ENCODE measurements at places on chromosomes 6 and 20.
A peak's percentile ranks its signal among the peaks of the same experiment; 100 is the strongest.

- DNase-seq, result no peak
Measured at GRCh38 chr6:156658186-156658965, 118.8 kb upstream of the ARID1B start.

DNA sequence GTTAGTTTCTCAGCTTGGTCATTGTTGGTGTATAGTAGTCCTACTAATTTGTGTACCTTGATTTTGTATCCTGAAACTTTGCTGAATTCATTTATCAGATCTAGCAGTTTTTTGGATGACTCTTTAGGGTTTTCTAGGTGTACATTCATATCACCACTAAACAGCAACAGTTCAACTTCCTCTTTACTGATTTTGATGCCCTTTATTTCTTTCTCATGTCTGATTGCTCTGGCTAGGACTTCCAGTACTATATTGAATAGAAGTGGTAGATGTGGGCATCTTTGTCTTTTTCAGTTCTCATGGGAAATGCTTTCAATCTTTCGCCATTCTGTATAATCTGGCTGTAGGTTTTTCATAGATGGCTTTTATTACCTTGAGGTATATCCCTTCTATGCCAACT is 61.3 kb upstream of the HEY2 start:
- DNase-seq, result no peak

DNA sequence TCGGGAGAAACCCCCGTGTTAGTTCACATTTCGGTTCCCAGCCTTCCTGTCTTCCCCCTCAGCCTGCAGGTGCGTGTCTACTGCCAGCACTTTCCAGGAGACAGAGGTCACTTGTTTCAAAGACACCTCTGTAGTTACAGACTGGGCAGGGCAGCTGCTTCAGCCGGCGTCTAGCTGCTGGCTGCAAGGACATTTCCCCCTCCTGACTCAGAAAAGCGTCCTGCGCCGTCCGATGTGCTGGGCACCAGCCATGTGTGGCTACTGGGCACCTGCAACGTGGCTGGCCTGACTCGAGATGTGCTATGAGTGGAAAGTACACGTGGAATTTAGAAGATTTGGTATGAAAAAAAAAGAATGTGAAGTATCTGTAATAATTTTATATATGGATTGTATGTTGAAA is 37.6 kb downstream of the RRBP1 start:
- no peak for DNase-seq

GRCh38 chr6:89750338-89750737 is 69.3 kb downstream of the MDN1 start:
- no peak for DNase-seq

DNA sequence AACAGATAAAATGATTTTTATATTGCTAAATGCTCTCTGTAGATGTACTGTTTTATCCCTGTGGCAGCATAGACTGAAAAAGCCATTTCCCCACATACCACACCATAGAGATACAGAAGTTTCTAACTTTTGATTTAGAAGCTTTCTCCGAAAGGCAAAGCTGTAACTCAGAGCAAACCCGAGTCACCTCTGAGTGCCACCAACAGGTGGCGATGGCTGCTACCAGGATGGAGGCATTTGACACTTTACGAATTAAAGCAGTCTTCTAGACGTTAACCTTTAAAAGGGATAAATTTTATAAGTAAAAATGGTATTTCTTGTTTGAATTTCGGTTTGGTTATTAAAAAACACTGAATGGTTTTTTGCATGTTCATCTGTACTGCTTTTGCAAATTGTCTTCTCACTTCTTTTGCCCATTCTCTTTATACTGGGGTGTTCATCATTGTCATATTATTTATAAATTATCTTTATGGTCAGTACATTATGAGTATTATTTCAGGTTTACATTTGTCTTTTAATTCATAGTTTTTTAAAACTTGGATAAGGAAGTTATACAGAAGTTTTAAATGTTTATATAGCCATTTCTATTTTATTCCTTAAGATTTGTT is 201.0 kb upstream of the CEP162 start:
- peak; percentile 32 for DNase-seq

DNA sequence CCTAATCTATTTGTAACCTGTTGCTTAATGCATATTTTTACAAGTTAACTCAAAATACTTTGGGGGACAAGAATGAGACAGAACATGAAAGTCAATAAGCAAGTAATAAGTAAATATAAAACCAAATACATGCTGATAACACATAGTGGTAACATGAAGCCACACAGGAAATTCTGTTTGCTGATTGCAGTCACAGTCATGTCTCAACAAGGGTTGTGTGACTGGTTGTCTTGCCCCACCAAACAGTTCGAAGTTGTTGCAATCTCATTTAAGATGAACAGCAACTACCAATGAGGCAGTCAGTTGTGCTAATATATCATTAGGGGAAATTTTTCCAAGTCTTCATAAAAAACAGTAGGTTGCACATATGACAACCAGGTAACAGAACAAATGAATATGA is 14.5 kb downstream of the CD24 start:
- DNase-seq, result no peak

DNA sequence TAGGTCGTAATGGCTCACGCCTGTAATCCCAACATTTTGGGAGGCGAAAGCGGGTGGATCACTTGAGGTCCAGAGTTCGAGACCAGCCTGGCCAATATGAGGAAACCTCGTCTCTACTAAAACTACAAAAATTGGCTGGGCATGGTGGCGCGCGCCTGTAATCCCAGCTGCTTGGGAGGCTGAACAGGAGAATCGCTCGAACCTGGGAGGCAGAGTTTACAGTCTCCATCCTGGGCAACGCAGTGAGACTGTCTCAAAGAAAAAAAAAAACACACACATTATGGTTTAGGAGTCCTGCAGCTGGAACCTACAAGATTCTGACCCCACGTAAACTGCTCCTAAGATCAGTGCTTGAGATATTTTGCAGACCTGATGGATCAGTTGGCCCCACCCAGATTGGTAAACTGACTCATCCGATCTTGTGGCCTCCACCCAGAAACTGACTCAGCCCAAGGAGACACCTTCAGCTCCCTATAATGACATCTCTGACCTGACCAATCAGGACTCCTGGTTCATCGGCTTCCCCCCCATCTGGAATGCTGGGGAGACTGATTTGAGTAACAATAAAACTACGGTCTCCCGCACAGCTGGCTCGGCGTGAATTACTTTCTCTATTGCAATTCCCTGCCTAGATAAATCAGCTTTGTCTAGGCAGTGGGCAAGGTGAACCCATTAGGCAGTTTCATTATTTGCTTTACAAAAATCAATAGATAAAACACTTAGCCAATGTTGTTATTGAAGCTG is 96.2 kb upstream of the BTN3A2 start:
- DNase-seq, result no peak

DNA sequence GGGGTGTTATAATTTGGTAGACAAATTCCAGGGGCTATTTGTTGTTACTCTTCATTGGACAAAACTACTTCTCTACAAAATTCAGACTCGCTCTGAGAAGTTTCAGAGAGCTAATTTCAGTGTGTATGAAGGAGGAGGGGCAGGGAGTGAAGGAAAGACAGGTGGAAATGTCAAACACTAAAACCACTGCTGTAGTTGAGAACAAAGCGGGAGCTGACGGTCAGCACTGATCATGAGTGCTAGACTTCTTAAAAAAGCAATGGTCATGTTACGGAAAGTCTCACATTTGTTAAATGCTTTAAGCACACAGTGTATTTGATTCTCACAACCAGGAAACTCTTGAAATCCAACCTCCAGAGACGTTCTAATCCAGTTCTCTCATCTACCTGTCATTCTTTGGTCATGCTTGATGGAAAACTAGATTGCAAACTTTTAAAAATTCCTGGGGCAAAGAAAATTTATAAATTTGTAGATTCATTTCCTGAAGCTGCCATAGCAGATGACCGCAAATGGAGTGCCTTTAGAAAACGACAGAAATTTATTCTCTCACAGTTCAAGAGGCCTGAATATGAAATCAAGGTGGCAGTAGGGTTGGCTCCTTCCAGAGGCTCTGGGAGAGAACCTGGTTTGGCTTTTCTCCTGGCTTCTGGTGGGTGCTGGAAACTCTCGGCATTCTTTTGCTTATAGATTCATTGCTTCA is 100.7 kb upstream of the CARMIL1 start:
- DNase-seq, result no peak

DNA sequence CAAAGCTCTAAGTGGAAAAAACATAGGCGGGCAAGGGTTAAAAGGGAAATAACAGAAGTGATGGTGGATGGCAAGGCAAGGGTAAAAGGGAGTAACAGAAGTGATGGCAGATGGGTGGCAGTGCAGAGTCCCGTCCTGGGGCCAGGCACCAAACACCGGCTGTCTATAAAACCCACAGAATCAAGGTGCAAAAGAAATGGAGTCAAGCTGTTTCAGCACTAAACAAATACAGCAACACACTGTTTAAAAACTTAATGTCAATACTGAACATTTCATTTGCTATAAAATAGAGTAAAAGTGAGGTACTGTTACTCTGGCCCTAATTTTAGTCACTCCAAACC is 87.6 kb downstream of the MAN1A1 start:
- no peak for DNase-seq

GRCh38 chr6:154479771-154480639 is 30.5 kb downstream of the CNKSR3 start:
- no peak for DNase-seq

DNA sequence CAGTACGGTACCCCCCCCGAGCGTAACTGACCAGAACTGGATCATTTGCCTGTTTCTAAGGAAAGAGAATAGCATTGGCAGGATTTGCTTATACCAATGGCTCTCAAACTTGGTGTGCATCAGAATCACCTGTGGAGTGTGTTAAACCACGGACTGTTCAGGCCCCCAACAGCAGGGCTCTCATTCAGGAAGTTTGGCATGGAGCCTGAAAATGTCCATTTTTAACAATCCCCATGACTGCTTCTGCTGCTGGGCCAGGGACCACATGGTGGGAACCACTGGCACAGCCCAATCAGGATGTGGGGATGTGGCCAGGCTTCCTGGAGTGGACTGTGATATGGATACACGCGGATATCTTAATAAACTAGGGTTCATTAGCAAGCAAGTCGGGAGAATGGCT is 53.9 kb downstream of the GTF2H5 start:
- no peak for DNase-seq

- DNase-seq, result no peak
Measured at GRCh38 chr20:24950836-24951525, 1.9 kb downstream of the CST7 start.

GRCh38 chr6:121235386-121235785 is 98.9 kb downstream of the TBC1D32 start:
- DNase-seq, result no peak

DNA sequence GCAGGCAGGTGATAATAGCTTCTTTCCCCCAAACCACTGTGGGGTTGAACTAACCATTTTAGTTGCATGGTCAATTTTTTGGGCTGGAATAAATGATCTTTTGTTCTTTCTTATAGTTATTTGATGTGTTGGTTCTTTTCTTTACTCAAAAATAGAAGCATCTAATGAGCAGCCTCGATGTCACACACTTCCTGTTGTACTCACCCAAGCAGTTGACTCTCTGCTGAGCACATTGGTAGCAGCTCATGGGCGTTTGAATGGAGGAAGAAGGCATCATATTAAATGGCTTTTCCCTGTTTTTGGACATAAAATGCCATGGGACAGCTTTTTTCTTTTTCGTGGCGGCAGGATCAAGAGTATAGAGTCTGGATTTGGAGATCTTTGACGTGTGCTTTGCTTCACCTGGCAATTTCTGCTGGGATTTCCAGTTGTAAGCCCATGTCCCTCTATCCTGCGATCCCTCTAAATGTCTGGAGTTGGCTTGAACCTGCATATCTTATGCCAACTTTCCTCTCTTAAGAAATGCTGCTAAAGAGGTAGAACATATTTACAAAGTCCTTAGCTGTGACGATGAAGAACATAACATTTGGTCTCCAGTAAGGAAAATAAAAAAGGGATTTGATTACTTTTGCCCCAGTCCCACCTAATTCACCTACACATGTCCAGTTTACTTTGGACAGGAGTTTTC is 268.3 kb downstream of the PRL start:
- no peak for DNase-seq

- no peak for DNase-seq
Measured at GRCh38 chr6:131877999-131878789, 70.4 kb downstream of the ENPP1 start.

GRCh38 chr6:107383705-107384104 is 75.7 kb downstream of the PDSS2 start:
- DNase-seq, result no peak

- DNase-seq, result no peak
Measured at GRCh38 chr6:5133943-5134342, 48.8 kb downstream of the PPP1R3G start.

DNA sequence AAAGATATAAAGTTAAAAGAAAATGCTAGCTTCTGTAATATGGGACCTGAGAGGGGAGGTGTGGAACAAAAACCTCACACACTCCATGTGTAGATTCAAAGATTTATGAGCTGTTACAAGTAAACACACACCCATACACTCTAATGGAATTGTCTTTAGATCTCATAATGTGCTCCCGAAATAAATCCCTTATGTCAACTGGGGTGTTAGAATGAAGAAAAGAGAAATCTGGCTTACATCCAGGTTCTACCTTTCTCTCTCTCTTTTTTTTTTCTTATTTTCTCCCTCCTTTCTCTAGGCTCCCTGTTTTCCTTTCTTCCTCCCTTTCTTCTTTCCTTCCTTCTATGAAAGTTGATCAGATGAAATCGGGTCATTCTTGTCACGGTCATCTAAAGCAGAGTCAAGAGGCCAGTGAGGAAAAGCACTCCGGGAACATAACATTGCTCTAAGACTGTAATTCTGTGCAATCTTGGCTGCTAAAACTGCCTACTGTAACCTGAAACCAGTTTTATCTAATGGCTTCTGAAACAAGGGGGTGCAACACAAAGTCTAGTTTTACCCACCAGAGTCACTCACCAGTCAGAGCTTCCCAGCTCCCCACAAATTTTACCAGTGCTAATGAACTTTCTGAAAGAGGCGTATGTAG is 68.3 kb upstream of the BTBD3 start:
- DNase-seq, result no peak

DNA sequence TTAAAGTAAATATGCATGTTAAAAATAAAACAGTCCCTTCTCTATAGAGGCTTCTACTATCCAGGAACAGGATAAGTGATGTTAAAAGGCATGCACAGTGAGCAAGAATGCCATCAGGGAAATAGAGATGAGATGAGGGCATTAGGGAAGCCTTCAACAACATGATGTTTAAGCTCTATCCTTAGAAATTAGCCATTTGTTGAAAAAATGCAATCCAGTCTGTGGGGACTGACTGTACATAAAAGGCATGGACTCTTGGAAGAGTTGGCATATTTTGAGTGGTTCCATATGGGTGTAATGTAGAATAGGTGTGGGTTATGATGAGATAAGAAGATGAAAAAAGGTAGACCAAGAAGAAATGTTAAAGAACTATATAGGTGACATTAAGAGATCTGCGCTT is 5.8 kb downstream of the KIAA0319 start:
- no peak for DNase-seq

DNA sequence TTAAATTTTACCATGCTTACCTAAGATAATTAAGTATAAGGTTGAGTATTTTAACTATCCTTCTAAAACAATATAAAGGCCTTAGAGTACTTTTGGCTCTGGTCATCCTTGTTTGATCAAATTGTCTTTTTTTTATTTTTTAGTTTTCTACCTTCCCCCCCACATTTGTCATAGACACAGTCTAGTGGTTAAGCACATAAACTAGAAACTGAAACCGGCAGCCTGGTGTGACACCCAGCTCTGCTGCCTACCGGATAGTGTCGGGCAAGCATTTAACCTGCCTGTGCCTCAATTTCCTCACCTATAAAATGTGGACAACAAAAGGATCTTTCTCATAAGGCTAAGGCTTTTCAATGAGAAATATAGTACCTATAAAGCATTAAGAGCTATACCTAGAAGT is 21.6 kb upstream of the TULP4 start:
- no peak for DNase-seq

GRCh38 chr6:48542191-48542590 is 431.2 kb upstream of the PTCHD4 start:
- no peak for DNase-seq
